ENCODE measurements at places on chromosomes 2 and 18. TPM values are rescaled to one million over a fixed set of nuclear protein-coding genes. Genes with fewer than 3 reads are reported as not detected.

Gene HRH4
- not detected for total RNA-seq

Gene KYNU
- 18.7 TPM for total RNA-seq

Gene WNT10A
- total RNA-seq = 4.0 TPM

Gene SRD5A2
- 0.65 TPM for total RNA-seq

Gene CRYGA
- not detected for total RNA-seq

Gene TMEFF2
- total RNA-seq = 4.8 TPM

Gene RFX8
- total RNA-seq = not detected

Gene ANKRD53
- 1.8 TPM for total RNA-seq

Gene CETN1
- not detected for total RNA-seq

DNA sequence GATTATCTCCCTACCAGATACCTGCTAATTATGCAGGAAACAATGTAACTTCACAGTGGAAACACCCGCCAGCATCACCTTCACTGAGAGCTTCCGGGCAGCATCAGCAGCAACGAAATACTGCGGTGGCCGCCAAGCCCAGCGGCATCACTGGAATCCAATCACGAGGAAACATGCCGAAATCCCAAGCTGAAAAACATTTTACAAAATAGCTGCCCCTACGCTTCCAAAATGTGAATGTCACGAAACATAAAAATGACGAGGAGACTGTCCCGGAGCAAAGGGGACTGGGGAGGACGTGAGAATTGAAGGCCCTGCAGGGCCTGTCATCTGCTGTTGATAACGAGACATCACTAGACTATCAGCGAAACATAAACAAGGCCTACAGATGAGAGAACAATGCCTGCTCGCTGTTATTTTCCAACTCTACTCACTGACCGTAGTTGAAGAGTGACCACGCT, 82.6 kb downstream of the HDAC4 start:
- DNase-seq = peak; percentile 23

DNA sequence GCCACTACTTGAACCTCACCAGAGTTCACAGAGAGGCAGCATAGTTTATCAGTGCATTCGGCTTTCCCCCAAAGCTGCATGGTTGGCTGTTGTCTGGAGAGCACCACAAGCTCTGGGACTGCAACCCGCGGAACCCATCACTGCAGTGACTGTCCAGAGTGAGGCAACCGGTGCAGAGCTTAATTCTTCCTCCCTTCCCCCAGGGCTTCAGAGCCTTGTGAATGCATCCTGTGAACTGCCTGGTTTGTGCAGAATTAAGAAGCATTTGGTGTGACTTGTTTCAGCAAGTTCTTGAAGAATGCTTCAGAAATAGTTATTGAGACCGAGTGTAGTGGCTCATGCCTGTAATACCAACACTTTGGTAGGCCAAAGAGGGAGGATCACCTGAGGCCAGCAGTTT, 99.2 kb upstream of the FOSL2 start:
- no peak for DNase-seq

DNA sequence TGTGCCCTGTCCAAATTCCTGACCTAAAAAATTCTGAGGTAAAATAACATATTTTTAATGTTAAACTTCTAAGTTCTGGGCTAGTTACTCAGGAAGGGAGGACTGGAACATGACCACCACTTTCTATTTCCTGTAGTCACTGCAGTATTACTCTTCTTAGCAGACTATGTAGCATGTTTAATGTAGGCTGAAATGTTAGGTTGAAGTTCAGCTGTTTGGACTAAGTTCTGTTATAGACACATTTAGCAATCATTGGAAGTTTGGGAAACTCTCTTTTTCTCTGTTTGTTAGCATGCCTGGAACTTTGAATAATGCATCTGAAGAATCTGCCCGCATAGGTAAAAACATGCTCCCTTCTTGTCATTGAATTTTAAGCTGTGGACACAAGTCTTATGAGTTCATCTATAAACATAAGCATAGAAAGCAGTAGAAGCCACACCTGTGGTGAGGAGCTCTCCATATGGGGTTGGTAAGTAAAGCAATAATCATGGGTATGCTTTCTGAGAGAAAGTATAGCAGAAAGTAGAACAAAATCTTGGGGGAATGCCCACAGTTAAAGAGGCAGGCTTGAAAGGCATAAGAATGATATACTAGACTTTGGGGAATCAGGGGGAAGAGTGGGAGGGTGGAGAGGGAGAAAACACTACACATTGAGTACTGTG, 52.6 kb downstream of the IL1R2 start:
- DNase-seq = no peak

- DNase-seq = no peak
Measured at GRCh38 chr2:24354957-24355356, 5.4 kb downstream of the ITSN2 start.

- DNase-seq = no peak
Measured at GRCh38 chr2:75896779-75897366, 186.2 kb upstream of the GCFC2 start.

- DNase-seq = no peak
Measured at GRCh38 chr2:230910546-230911177, 14.4 kb downstream of the GPR55 start.

GRCh38 chr18:22423878-22424564, 6.3 kb upstream of the CTAGE1 start:
- DNase-seq = no peak

GRCh38 chr2:229133155-229133772, 137.8 kb downstream of the PID1 start:
- DNase-seq = no peak

DNA sequence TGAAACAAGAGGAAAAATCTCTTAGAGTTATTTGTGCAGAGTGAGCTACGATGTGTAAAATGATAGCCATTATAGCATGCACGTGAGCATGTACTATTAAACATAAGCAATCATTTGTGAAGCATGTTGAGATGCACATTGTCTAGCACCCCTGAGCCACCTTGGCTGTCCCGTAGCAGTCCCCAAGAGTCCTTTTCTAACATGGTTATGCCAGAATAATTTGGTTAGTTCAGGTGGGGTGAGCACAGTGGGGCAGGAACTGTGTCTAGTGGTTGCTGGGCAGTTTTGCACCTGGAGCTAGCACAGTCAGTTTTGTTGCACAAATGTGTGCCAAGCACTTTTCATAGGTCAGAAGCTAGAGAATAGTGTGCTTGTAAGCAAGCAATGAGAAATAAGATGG, 809.8 kb downstream of the RNF144A start:
- no peak for DNase-seq

DNA sequence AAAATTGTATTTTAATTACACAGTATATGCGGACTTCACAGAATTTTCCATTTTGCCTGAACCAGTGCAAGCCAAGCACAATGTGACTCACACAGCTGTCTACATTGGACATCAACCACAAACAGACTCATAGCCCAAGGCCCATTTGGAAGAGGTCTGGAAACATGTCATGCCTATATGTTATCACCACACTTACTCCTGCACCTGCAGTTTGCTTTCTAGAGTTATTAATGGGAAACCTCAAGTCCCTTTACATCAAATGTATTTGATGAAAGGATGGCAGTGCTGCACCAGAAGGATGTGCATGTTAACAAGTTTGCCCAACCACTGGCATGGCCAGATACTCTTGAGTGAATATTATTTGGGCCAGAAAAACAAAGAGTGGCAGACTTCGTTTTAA, 548.9 kb upstream of the CDH2 start:
- DNase-seq = no peak

GRCh38 chr18:35174093-35174731, 66.6 kb upstream of the ZNF397 start:
- DNase-seq = no peak

GRCh38 chr2:98764499-98764898, 33.6 kb upstream of the MGAT4A start:
- no peak for DNase-seq

- DNase-seq = peak; percentile 54
Measured at GRCh38 chr18:519019-519879, 18.7 kb upstream of the COLEC12 start.
